ENCODE measurements at places on chromosomes 11 and 22.

DNA sequence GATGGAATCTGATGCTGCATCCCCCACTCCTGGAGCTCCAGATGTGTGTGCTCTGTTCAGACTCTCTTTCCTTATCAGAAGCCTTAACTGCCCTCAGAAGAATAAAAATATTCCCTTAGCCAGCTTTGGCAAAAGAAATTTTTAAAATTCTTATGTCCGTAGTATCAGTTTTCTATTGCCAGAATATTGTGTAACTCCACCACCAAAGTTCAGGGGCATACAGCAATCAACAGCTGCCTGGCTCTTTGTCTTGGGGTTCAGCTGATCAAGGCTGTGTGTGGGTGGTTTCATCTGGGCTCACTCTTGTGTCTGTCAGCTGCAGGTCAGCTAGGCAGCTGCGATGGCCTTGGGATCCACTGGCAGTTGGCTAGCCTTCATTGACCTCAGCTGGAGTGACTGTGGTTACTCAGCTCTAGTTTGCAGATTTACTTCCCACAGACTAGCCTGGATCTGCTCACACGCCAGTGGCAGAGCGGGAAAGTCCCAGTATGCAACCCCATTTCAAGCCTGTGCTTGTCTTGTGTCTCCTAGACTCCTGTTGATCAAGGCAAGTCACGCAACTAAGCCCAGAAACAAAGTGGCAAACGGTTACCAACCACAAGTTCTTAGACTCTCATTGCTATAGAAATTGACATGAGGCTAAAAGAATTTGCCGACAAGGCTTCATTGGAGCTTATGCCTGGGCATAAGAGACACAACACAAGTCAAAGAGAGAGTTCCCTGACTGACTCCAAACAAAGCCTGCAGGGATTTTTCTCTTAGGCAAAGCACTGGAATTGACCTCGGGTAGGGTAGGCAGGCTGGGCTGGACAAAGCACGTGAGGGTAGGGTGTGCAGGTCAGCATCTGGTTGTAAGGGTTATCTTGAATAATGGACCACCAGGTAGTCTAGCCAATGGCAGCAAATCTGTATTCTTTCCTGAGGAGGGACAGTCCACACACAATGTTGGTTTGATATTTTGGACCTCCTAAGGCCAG, 7.5 kb downstream of the TMEM138 start:
- DNase-seq: no peak

GRCh38 chr22:41931701-41932269, 5.2 kb upstream of the TNFRSF13C start:
- DNase-seq: no peak

GRCh38 chr22:48586799-48587185, 1240.9 kb downstream of the BRD1 start:
- DNase-seq: no peak

DNA sequence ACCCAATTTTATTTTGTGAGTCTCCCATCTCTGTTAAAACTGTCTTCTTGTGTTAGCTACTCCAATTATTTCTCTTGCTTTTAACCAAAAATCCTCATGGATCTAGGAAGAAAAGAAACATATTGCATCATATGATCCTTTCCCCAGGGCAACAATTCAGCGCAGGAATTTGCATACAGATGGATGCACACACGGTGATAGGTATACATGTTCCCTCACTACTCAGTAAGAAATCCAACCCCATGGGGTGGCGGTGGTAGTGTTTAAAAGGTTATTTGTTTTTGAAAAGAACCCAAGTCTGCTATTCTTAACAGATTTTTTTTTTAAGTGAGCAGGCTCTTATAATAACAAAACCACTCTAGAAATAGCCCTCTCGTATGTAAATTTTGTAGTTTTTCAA, 4.2 kb upstream of the SYN3 start:
- DNase-seq: no peak

- no peak for DNase-seq
Observed at GRCh38 chr22:17749605-17750395, 24.5 kb downstream of the BID start.

GRCh38 chr11:771617-772204, 5.6 kb downstream of the GATD1 start:
- DNase-seq: no peak

GRCh38 chr11:61946894-61947293, 3.3 kb upstream of the BEST1 start:
- DNase-seq: no peak

- no peak for DNase-seq
Observed at GRCh38 chr11:45887587-45887986, 2.1 kb downstream of the MAPK8IP1 start.

- no peak for DNase-seq
Observed at GRCh38 chr11:75797792-75798191, 17.2 kb upstream of the UVRAG start.

GRCh38 chr11:120354068-120354467, 17.9 kb downstream of the ARHGEF12 start:
- DNase-seq: no peak

GRCh38 chr11:62456630-62457029, 37.8 kb downstream of the SCGB1A1 start:
- no peak for DNase-seq

DNA sequence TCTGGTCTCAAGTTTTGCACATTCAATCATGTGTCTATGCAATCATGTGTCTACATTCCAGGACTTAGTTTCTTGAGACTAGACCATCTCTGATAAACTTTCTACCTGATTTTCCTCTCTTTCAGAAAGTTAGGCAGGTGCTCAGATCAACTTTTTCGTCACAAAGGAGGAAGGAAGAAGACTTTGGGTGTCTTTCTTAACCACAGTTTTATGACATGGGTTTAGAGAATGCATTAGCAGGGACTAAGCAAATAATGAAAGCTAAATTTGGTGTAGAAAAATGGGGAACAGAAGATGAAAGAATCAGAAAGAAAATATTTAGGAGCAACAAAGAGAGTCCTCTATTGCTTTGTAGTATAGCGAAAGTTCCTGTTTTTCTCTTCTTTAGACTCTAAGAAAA, 7.7 kb upstream of the GLYATL1B start:
- no peak for DNase-seq

- no peak for DNase-seq
Observed at GRCh38 chr11:1368216-1368615, 21.5 kb upstream of the BRSK2 start.

DNA sequence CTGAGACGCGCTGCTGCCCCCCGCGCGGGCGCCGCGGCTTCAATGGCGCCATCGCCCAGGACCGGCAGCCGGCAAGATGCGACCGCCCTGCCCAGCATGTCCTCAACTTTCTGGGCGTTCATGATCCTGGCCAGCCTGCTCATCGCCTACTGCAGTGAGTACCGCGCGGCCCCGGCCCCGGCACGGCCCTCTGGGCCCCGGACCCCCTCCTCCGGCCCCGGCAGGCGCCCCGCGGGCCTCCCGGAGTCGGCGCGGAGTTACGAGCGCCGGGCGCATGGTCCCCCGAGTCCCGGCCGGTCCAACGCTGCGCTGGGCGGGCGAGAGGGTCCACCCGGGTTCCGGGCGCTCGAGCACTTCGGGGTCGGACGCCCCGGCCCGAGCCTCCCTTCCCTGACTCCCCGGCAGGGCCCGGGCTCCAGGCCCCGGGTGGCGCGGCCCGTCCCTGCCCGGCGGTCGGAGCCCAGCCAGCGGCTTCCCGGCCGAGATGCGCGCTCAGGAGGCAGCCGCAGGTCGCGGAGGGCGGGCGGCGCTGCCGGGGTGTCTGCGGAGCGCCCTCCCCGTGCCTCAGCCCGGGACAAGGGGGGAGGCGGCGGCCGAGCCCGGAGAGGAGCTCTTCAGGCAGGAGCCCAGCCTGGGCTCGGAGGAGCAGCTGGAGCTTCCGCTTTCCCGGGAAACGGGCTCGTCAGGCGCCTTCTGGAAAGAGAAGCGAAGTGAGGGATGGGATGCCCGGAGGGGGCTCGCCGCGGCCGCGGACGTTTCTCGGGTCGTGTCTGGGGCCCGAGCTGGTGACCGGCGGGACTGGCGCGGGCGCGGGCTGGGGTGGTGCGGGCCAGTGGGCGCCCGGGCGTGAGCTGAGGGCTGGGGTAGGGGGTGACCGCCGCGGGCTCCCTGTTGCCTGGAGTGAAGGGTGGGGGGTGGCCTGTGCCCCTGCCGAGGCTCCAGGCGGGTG, 1337.8 kb downstream of the BRD1 start:
- DNase-seq: peak; percentile 47

DNA sequence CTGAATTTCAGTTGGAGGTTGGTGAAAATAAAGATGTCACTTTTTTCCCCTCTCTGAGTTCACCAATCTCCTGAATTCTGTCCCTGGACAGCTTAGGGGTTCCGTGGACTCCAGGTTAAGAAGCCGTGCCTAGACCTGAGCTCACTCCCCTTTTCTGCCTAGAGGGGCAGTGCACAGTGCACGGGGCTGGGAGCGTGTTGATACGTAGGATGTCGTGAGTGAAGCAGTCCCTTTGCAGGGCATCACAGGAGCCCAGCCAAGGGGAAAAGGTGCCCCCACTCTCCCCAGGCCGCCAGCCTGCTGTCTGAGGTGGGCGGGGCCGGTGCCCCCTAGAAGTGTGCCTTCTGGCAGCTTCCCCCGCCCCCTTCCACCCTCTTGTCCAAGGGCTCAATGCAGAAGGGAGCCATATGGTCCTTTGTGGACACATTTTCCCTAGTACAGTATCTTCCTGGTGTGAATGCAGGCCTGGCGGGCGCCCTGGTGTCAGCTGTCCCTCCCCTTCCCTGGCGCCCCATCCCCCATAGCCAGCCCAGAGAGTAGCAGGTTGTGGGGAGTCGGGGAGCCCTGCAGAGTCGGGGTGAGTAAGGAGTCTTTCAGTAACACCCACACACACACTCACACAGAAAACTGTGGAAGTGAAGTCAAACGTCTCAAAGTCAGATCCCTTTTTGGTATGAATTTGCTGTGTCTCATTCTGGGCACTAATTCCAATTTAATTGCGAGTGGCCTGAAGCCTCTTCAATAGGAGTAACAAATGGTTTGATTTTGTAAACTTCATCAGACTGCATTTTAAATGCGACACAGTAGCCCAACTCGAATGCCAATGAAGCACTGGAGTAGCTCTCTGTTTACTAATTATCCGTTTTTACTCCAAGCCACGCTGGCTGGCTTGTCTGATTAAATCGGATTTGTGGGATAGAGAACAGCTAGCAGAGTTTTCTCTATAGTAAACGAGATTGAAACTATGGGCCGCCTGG, 67.5 kb upstream of the NNMT start:
- DNase-seq: no peak

GRCh38 chr11:43989162-43989981, 46.9 kb downstream of the C11orf96 start:
- DNase-seq: peak; percentile 63

- no peak for DNase-seq
Observed at GRCh38 chr11:67544616-67545242, 21.5 kb upstream of the CABP2 start.

GRCh38 chr22:48948575-48949170, 879.0 kb downstream of the BRD1 start:
- DNase-seq: no peak

GRCh38 chr11:34234086-34234740, 123.6 kb downstream of the ABTB2 start:
- no peak for DNase-seq

DNA sequence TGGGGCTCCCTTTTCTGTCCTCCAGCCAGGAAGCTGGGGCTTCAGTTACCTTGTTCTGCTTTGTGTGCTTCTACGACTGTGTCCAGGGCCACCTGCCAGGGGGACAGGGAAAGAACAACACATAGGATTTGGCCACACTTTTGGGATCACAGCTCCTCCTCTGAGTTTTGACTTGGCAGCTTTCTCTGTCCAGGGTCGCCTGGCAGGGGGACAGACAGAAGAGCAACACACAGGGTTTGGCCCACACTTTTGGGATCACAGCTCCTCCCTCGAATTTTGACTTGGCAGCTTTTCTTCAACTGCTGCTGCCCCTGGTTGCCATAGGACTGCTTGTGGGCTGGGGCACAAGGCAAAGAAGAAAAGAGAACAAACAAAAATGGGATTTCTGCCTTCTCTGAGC, 19.1 kb downstream of the INCENP start:
- no peak for DNase-seq

DNA sequence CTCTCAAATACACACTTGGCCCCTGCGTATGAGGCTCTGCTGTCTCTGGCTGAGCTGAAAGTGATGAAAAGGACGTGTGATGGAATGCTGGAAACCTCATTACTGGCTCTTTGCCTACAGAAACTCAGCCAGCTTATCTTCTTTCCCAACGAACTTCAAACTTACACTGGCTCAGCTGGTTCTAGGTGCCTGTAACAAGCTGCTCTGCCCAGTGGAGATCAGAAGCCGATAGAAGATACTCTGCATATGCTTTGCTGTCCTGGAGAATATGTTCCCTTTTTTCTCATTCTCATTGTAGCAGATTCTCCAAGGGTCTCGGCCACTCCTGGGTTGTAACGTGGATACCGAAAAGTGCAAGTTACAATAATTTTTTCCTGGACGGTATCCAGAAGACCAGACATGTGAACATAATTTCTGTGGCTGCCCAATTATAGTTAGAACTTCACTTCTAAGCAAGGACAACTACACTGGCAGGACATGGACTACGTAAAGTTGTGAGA, 405.3 kb upstream of the CCDC90B start:
- no peak for DNase-seq

DNA sequence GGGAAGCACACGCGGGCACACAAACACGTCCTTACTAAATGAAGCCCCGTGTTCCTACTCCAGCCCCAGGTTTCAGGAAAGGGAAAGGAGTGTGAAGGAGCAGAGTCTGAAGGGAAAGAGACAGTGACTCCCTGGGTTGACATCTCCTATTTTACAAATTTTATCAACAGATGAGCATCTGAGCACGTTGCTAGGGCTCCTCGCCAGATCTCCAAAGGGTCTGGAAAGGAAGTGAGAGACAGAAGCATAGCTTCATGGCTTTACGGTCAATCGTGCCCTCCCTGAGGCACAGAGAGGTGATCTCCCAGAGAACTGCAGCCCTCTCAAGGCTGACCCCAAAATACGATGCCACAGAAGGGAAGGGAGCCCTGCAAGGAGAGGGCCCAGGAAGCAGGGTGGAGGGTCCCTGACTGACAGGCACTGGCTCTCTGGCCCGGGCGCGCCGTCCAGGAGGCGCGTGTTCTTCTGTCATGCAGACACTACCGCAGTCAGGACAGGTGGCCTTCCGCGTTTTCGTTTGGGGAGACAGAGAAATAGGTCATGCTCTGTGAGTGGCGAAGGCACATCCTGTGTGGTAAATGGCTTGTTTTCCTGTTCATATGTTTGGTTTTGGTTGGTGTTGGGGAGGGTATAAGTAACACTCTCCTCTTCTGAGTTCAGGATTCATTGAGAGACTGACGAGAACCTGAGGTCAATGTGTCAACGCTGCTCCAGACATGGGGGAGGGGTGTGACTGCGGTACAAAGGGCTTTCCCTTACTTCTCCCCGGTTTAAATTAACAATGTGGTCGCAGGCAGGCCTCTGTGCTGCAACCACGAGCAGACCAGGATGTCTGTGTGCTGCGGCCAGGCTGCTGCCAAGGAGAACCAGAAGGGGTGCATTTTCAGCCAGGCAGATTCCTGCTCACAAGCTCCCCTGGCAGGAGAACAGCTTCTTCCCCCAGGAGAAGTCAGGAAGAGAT, 813.3 kb downstream of the OPCML start:
- no peak for DNase-seq

- peak; percentile 69 for DNase-seq
Observed at GRCh38 chr11:117197516-117198456, 1.4 kb upstream of the TAGLN start.

- no peak for DNase-seq
Observed at GRCh38 chr11:26620282-26621045, 48.4 kb upstream of the MUC15 start.

- DNase-seq: no peak
Observed at GRCh38 chr11:1966531-1966930, 19.4 kb downstream of the MRPL23 start.
